Caudate nucleus (tissue), 63 donors: ENCODE measurements at places on chromosomes 3 and 15.

- no peak for DNase-seq
Measured at GRCh38 chr15:78167227-78167888, 18.2 kb downstream of the IDH3A start.

GRCh38 chr3:12993517-12994356 is 79.5 kb downstream of the IQSEC1 start:
- DNase-seq: no peak

DNA sequence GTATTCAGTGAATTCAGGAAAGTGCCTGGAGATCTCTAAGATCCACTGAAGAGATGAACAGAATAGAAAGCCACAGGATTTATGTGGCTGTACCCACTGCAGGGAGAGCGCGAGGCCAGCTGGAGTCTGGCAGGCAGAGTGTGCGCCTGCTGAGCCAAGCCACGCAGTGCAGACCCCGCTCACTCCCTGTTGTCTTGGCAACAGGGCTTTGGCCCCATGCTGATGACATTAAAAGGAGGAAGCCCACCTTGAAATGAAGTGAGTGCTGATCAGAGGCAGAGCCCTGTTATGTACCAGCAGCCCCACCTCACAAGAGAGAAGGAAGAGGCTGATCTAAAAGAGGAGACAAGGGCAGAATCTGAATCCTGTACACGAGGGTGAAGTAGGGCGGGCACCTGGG is 36.7 kb downstream of the PXYLP1 start:
- no peak for DNase-seq

- DNase-seq: no peak
Measured at GRCh38 chr3:172094621-172095557, 55.5 kb downstream of the FNDC3B start.

- no peak for DNase-seq
Measured at GRCh38 chr3:94114666-94115065, 51.8 kb downstream of the NSUN3 start.

- DNase-seq: no peak
Measured at GRCh38 chr3:152146461-152146860, 122.3 kb upstream of the MBNL1 start.

DNA sequence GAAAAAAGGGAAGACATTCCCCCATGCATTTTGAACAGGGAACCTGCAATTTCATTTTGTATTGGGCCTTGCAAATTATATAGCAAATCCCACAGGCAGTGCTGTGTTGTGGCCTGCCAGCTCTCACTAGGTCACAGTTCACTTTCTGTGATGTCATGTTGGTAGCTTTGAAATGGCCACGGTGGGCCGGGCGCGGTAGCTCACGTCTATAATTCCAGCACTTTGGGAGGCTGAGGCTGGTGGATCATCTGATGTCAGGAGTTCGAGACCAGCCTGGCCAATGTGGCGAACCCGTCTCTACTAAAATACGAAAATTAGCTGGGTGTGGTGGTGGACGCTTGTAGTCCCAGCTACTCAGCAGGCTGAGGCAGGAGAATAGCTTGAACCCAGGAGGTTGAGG is 27.0 kb upstream of the C15orf39 start:
- DNase-seq: no peak

- DNase-seq: no peak
Measured at GRCh38 chr3:45644791-45645201, 44.4 kb upstream of the SACM1L start.

DNA sequence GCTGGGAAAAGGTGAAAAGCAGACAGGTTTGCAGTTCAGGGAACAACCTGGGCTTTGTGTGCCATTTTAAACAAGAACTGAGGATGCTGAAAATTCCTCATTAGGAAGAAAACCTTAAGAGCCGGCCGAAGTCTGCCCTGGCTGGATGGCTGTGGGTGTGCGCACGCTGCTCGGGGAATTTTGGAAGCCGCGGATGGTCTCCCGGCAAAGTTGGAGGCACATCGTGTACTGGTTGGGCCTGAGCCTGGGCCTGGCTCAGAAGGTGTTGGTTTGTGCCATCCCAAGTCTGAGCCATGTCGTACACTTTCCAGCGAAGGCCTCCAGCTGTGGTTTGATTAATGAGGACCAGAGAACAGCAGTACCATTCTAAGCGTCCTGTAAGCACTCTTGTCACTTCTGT is 188.2 kb downstream of the ATP10A start:
- no peak for DNase-seq

GRCh38 chr3:186821429-186822387 is 15.4 kb upstream of the RFC4 start:
- no peak for DNase-seq

GRCh38 chr3:112582244-112582874 is 20.5 kb downstream of the SLC35A5 start:
- no peak for DNase-seq

GRCh38 chr3:71304684-71305083 is 278.8 kb downstream of the FOXP1 start:
- DNase-seq: no peak

GRCh38 chr15:27250223-27250622 is 279.2 kb downstream of the GABRG3 start:
- DNase-seq: no peak

DNA sequence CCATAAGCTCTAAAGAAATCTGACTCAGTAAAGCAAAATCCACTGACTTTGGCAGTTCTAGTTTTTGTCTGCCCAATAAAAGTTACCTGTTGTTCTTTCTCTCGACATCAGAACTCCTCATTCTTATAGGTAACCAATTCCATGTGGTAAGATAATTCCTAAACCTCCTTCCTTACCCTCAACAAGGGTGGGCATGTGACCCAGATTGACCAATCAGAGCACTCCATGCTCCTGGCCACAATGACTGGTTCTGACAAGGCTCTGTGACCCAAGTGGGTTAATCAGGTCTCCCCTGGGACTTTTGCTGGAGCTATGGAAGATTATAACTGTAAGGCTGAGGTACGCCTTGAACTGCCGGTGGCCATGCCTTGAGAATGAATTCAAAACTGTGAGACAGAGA is 31.7 kb downstream of the LINS1 start:
- no peak for DNase-seq

DNA sequence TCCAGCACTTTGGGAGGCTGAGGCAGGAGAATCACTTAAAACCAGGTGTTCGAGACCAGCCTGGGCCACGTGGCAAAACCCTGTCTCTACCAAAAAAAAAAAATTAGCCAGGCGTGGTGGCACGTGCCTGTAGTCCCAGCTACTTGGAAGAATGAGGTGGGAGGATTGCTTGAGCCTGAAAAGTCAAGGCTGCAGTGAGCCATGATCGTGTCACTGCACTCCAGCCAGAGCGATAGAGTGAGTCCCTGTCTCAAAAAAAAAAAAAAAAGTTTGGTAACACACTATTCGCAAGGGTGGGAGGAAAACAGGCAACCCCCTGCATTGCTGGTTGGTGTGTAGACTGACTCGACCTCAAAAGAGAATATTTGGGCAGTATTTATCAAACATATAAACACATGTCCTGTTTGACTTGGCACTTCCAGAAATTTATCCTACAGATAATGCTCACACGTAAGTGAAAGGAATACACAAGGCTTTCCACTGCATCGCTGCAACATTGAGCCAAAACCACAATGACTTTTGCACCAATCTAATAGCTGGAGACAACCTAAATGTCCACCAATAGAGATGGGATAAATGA is 3.1 kb upstream of the ANPEP start:
- no peak for DNase-seq

- no peak for DNase-seq
Measured at GRCh38 chr15:61327019-61327631, 98.0 kb upstream of the RORA start.

DNA sequence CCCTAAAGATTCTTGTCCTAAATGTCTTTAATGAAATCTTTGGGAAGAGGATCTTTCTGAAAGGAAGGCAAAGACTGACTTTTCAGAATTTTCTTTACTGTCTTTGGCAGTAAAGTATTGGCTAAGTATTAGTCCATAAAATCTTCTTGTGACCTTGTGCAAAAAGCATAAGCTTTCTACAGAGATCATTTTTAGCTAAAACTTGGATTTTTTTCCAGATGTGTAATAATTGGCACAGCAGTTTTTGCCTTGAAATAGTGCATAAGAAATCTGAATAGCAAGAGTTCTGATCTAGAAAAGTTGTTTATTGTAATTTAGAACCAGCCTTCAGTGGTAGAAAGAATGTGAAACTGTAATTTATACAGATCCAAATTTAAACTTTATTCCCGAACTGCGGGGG is 122.8 kb upstream of the CGNL1 start:
- DNase-seq: no peak

DNA sequence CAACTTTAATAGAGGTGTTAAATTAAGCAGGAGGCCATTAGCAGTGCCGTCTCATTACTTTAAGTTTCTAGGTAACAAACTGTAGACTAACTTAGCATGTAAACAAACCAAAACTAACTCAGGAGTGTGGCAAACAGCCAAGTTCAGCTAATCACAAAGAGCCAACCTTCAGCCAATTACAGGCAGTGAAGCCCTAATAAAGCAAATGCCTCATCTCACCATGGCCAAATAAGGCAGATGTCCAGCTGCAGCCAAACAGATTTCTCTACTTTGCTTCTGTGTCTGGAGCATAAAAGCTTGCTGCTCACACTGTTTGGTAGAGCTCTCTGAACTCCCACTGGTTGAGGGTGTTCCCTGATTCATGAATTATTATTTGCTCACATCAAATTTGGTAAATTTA is 835.4 kb upstream of the GBE1 start:
- DNase-seq: no peak

GRCh38 chr15:62928242-62928999 is 114.1 kb upstream of the TPM1 start:
- DNase-seq: no peak

DNA sequence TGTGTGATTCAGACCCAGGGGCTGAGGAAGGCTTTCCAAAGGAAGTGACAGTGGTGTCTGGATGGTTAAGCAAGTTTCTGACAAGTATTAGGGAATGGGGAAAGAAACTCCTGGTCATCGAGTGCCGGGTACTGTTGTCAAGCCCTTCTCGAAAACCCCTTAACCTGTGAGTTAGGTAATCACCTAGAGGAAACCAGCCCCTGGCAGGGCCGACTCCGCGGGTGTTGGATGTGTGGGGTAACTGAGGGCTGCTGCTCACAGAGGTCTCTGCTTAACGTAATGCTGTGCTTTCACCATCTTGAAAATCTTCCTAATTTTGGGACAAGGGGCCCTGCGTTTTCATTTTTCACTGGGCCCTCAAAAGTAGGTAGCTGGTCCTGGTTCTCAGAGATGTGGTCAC is 67.0 kb downstream of the SMAD6 start:
- no peak for DNase-seq

DNA sequence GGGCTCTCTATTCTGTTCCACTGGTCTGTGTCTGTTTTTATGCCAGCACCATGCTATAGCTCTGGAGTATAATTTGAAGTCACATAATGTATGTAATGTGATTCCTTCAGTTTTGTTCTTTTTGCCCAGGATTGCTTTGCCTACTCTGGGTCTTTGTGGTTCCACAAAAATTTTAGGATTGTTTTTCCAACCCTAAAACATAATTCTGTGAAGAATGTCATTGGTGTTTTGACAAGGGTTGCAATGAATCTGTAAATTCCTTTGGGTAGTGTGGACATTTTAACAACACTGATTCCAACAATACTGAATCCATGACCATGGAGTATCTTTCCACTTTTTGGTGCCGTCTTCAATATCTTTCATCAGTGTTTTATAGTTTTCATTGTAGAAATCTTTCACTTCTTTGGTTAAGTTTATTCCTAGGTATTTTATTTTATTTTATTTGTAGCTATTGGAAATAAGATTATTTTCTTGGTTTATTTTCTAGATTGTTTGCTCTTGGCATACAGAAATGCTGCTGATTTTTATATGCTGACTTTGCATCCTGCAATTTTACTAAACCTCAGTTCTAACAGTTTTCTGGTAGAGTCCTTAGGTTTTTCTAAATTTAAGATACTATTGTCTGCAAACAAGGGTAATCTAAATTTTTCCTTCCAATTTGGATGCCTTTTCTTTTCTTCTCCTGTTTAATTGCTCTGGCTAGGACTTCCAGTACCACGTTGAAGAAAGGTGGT is 29.7 kb downstream of the TJP1 start:
- no peak for DNase-seq
